ENCODE measurements at places on chromosomes 12 and 14. TPM values are rescaled to one million over a fixed set of nuclear protein-coding genes. Genes with fewer than 3 reads are reported as not detected.

SELPLG gene
- 0.87 TPM for total RNA-seq

EIF2S3B gene
- 0.45 TPM for total RNA-seq

SYT10 gene
- total RNA-seq, result not detected

KIF26A gene
- total RNA-seq, result 4.2 TPM

VRTN gene
- total RNA-seq, result not detected

KLRC1 gene
- not detected for total RNA-seq

TDRD9 gene
- total RNA-seq, result 0.04 TPM

TMEM119 gene
- not detected for total RNA-seq

ADAMTS20 gene
- not detected for total RNA-seq

PRICKLE1 gene
- total RNA-seq, result 0.58 TPM

SLC6A12 gene
- total RNA-seq, result 0.51 TPM

HNRNPC gene
- total RNA-seq, result 1,101 TPM

DEGS2 gene
- 1.6 TPM for total RNA-seq

AICDA gene
- 0.31 TPM for total RNA-seq

RIN3 gene
- 26.1 TPM for total RNA-seq

RBP5 gene
- total RNA-seq, result not detected

GLT1D1 gene
- not detected for total RNA-seq

RNASE1 gene
- total RNA-seq, result 0.33 TPM

MFAP5 gene
- not detected for total RNA-seq

MYF6 gene
- total RNA-seq, result not detected

SLC39A2 gene
- not detected for total RNA-seq

TTLL5 gene
- 13.7 TPM for total RNA-seq

ZNF740 gene
- 15.8 TPM for total RNA-seq

GALNT9 gene
- total RNA-seq, result 6.4 TPM

GLT8D2 gene
- total RNA-seq, result 0.21 TPM

PAH gene
- total RNA-seq, result not detected

TSPAN11 gene
- not detected for total RNA-seq

P3H3 gene
- 23.1 TPM for total RNA-seq

PLEKHG7 gene
- not detected for total RNA-seq

EID3 gene
- 7.0 TPM for total RNA-seq

PAPLN gene
- 7.1 TPM for total RNA-seq

DNAL1 gene
- total RNA-seq, result 7.9 TPM

IGF1 gene
- total RNA-seq, result not detected

NRL gene
- 0.65 TPM for total RNA-seq

RAD9B gene
- total RNA-seq, result 0.13 TPM

All from A549 treated with ZK216348 at 1 μM for 4 hours (cell line).